Stimulated activated CD4-positive, alpha-beta T cell treated with anti-CD3 and anti-CD28 coated beads, Interleukin-1b, Interleukin-23, amount 100 ng/mL, for 4 hours (primary cell): ENCODE measurements at places on chromosomes 2 and 18.

- no peak for DNase-seq
Observed at GRCh38 chr2:117979911-117980701, 33.8 kb downstream of the CCDC93 start.

DNA sequence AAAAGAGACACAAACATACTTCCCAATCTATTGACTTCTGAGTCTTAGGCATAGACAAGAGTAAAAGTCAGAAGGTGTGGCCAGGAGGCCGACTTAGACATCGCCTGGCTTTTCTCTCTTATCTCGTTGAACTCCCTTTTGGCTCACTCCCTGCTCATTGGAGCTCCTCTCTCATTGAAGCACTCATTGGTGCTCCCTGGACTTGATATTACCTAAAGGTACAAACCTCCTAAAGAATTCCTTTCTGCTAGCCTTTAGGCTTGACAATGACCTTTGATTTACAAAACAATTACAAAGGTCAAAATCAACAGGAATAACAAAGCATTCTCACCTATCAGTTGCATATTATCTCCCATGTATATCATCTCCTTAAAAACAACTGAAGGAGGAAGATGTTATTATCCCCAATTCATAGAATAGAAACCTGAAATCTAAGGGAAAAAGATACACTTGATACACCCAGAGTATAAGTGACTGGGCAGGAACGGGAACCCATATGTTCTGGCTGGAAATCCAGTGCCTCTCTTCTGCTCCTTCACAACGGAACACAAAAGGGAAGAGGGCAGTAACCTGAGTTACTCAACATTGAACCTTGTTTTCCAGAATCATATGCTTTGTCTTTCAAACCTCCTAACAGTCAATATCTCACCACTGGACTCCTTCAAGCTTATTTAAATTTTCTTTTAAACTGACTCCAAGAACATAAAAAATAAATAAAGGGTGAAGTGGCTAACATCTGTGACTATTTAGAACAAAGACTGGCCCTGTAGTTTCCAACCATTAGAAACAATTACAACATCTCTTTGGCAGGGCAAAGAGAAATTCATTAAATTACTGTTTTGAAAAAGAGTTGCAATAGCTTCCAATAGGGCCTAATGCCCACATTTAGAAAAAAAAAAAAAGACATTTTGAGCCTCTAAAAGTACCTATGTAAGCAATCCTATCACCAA, 1247.9 kb downstream of the LRP1B start:
- no peak for DNase-seq

GRCh38 chr2:215499331-215499730, 63.5 kb upstream of the FN1 start:
- DNase-seq: no peak

DNA sequence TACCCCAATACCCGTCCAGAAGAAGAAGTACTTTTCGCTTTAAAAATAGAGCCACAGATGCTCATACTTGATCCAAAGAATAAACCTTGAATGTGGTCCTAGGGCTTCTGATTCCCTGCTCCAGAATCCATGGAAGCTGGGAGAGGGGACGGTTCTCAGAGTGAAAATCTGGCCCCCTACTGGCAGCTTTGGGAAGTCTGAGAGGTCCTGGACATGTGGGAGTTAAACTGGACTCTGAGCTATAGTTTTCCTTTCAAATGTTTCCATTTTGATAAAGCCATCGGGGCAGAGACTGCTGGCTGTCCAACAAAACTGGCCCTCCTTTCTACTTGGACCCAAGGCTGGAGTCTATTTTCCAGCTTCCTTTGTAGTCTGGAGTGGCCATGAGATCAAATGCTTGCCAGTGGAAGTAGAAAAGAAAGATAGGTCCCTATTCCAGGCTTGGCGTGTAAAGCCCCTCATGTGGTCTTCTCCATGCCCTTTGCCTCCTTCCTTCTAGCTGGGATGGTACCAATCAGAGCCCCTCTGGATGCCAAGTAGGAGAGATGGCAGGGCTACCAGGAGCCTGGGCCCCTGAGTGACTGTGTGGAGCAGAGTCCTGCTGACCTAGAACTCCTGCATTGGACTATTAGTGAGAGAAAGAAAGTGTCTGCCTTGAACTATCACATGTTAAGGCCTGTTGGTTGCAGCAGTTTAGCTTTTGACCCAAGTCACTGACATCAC, 37.7 kb upstream of the TBC1D8 start:
- no peak for DNase-seq

DNA sequence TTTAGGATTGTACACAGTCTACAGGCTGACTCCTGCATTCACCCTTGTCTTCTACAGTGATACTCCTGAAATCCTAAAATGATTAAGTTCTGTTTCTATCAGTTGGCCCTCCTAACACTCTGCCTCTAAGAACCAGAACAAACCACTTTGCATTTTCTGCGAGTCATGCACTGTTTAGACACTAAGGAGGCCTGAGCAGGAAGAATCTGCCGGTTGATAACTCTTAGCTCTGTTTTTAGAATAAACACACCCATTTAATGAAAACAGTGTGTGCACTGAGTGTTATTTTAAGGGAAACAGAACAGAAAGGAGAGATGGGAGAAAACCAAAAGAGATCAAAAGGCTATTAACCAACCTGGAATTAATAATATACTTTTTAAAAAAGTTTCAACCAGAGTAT, 22.9 kb upstream of the SSB start:
- no peak for DNase-seq
